ENCODE measurements at places on chromosomes 5 and 9. TPM values are rescaled to one million over a fixed set of nuclear protein-coding genes. Genes with fewer than 3 reads are reported as not detected.
A peak's percentile ranks its signal among the peaks of the same experiment; 100 is the strongest.

IRX1 gene
- total RNA-seq, result not detected

KLF4 gene
- 3.4 TPM for total RNA-seq

FBXL7 gene
- total RNA-seq, result not detected

GBGT1 gene
- total RNA-seq, result 4.7 TPM

LHX6 gene
- 0.10 TPM for total RNA-seq

GARIN3 gene
- total RNA-seq, result 3.8 TPM

PCDHGB2 gene
- not detected for total RNA-seq

HRCT1 gene
- not detected for total RNA-seq

GRCh38 chr9:74444369-74444768 is 52.8 kb upstream of the RORB start:
- DNase-seq, result no peak

GRCh38 chr5:132601071-132601728 is 44.4 kb downstream of the RAD50 start:
- no peak for DNase-seq

GRCh38 chr5:87313216-87313615 is 45.5 kb downstream of the RASA1 start:
- DNase-seq, result no peak

GRCh38 chr5:119897537-119898370 is 268.4 kb downstream of the FAM170A start:
- DNase-seq, result no peak

GRCh38 chr9:7937761-7938491 is 138.3 kb upstream of the DMAC1 start:
- no peak for DNase-seq

DNA sequence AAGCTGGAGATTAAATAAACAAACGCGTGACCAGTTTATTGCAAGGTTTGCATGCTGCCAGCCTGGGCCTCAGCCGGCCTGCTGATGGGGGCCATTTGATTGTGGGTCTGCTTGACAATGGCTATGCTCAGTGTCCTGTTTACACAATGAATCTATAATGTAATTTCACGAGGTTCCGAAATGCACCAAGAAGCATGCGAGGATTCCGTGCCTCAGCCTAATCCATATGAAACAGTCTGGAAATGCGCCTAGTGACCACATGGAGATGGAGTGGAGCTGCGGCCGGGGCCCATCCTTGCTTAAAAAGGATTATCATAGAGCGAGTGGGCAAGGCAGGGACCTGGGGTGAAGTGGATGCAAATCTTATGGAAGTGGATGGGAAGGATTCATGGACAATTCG is 382.4 kb downstream of the CDK5RAP2 start:
- DNase-seq, result no peak

DNA sequence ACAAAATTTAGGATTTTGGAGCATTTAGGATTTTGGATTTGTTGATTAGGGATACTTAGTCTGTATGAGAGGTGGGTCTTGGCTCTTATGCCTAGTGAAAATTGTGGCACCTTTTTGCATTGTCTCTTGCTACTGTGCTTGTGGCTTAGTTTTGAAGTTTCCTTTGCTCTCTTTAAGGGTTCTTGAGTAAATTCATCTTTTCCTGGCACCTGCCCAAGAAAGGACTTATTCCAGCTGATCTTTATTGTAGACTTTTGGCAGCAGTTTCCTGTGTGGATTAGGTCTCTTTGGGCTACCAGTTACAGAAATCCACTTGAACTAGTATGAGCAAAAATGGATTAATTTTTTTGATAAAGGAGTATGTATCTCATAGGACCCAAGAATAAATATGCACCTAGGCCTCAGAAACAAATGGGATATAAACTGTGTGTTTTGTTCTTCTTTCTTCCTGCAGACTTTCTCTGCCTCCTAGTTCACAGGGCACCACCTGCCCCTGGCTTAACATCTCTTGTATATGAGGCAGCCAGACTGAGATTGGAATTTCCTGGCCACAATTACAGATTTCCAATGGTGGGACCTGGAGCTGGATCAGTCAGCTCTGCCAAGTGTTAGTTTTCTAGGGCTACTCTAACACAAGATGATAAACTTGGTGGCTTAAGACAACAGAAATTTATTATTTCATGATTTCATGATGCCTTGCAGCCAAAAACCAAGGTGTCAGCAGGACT is 44.6 kb downstream of the FOCAD start:
- no peak for DNase-seq

DNA sequence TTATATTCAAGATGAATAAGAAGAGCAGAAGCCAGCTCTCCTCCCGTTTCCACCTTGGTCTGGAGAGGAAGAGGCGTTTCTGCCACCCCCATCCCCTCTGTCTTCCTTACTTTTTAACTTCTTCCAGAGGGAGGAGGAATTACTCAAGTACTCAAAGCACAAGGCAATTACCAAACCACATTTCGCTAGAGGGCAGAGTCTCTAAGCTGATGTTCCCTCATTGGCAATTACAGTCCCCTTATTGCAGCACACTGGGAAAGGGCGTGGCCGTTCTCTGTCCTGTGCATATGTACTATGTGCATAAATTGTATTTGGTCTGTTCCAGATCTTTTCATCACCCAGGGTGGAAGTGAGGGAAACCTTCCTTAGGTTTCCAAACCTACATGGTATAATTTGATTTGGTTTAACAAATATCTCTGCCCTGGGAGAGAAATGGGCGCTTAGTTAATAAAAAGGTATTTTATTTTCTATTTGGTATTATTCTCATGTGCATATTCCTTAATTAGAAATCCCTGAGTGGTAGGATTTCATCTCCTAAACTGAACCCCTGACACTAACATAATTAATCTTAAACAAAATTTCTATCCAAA is 29.8 kb upstream of the ALDOB start:
- peak; percentile 25 for DNase-seq

GRCh38 chr9:76359365-76359764 is 34.9 kb downstream of the RFK start:
- no peak for DNase-seq

- peak; percentile 27 for DNase-seq
These were observed 421.5 kb upstream of the PTGER4 start for GRCh38 chr5:40258222-40258621.

DNA sequence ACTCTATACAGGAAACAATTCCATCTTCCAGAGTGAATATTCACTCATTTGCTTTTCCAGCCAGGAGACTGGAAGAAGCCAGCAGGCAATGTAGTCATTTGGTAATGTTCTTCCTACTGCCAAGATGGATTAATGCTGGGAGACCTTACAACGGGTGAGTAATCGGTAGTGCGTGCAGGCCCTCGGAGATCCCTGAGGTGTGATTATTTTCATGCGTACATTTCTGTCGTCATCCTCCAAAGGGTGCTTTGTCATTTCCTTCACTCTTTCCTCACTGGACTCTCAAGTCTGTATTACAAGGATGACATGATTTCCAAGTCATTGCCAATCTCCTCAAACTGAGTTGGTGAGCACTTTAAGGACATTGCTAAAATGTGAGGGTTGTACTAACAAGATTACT is 263.5 kb downstream of the CWC27 start:
- no peak for DNase-seq

GRCh38 chr5:168328814-168329213 is 37.4 kb downstream of the WWC1 start:
- DNase-seq, result no peak

- DNase-seq, result no peak
These were observed 2.7 kb upstream of the PDGFRB start for GRCh38 chr5:150158170-150158949.

- peak; percentile 39 for DNase-seq
These were observed 687 bp downstream of the LYSMD3 start for GRCh38 chr5:90528601-90529193.

- DNase-seq, result peak; percentile 32
These were observed 2.0 kb upstream of the PHPT1 start for GRCh38 chr9:136847088-136847825.

DNA sequence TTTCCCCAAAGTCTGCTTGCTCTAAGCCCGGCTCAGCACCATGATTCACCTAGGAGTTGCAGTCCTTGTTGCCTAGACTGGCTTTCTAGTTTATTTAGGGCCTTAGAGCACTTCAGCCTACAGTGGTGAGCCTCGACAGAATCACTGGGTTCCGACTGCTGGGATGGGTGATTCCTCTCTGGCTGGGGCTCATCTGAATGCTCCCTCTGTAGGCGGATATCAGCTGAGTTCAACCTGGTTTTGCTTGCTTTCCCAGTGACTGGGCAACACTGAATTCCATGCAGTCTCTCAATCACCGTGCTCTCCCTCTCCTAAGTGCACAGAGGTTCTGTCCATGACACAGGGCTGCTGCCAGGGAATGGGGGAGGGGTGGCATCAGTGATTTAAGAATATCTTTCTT is 54.1 kb downstream of the OSMR start:
- no peak for DNase-seq

DNA sequence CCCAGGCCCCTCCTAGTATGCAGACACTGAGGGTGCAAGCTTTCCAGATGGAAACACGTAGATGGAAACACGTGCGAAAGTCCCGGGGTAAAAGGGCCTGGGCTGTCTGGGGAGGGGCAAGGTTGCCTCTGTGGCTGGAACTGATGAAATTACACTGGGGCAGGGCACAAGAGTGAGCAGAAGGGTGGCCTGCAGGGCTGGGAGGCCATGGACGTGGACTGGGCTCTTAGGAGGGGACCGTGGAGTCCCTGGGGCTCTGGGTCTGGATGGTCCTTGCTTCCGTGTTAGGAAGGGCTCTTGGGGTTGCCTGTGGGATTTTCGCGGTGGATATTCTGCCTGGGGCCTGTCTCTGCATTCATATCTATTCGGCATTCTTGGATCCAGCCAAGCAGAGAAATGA is 63.3 kb downstream of the IRX1 start:
- no peak for DNase-seq

All from activated naive CD4-positive, alpha-beta T cell treated with anti-CD3 and anti-CD28 coated beads for 36 hours (primary cell).